ENCODE measurements at places on chromosomes 2 and 18. TPM values are rescaled to one million over a fixed set of nuclear protein-coding genes. Genes with fewer than 3 reads are reported as not detected.

CYB5A gene
- 237 TPM for total RNA-seq

SMAD2 gene
- total RNA-seq = 127 TPM

FBLN7 gene
- total RNA-seq = not detected

VWA3B gene
- total RNA-seq = not detected

SLC38A11 gene
- total RNA-seq = not detected

TMEM178A gene
- 0.13 TPM for total RNA-seq

KLHL30 gene
- 0.50 TPM for total RNA-seq

COPS8 gene
- total RNA-seq = 280 TPM

DTNA gene
- 5.8 TPM for total RNA-seq

LHCGR gene
- total RNA-seq = not detected

DNA sequence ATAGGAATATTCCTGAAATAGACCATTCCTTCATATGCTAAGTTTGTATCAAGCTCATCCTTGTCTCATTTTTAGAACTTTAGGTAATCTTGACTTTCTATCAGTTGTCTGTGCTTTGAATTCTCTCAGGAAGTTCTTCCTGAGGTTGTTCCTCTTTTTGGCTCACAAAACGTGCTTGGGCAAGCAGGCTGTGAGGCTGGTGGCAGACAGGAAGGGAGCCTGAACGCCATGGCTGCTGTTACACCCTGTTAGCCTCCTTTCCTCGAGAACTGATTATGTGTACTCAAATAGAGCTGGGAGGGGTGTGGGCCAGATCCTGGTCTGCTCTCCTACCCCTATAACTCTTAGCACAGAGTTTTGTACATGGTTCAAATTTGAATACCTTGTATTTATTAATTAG, 136.4 kb upstream of the CELF4 start:
- no peak for DNase-seq

- no peak for DNase-seq
Measured at GRCh38 chr2:85063981-85064599, 69.1 kb upstream of the TCF7L1 start.

- no peak for DNase-seq
Measured at GRCh38 chr18:25175558-25176517, 176.1 kb downstream of the ZNF521 start.

DNA sequence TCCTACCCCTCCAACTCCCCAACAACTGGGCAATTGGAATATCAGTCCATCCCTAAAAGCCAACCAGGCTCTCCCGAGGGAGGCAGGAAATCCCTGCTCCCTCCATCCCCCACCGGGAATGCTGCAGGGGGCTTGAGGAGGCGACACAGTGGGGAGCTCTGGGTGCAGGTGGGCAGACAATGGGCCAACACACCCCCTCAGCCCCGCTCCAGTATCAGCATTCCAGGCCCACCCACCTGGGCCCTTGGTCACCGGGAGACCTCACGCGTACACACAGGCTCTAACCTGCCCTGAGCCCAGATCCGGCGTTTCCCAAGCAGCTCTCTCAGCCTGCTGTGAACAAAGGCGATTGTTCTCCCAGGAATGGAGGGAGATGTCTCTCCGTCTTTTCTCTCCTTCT, 37.6 kb upstream of the FZD7 start:
- no peak for DNase-seq

DNA sequence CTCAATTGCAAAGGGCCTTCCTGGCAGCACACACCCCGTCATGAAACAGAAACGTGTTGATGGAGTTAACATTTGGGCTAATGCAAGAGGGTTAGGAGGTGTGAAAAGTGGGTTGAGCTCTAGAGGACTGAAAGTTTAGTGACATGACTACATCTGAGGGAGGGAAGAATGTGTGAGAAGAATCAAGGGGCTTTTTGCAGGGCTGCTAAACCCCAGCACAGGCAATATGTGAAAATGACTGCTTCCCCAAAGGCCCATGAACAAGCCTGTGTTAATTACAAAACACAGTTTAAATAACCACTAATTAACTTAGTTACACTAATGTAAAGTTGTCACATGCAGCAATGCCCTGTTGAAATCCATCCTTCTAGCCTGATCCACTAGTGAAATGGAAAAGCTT, 63.4 kb upstream of the PEX13 start:
- DNase-seq = no peak

DNA sequence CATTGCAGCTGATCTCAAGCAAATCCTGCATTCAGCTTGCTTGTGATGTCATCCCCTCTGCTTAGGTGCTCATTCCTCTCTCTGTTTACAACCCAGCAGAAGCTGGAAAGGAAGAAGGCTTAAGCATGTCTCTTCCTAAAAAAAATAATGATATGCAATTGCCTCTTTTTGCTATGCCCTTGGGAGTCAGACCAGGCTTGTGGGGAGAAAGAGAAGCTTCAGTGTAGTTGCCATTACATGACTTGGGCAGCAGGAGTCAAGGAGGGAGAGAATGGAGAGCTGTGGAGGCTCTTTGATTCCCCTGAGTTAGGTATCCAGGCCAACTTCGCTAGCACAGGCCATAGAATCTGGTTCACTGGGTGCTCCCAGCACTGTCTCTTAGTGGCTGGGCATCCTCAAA, 101.1 kb downstream of the MAPK4 start:
- no peak for DNase-seq

GRCh38 chr2:54810246-54810645, 86.8 kb downstream of the EML6 start:
- no peak for DNase-seq

DNA sequence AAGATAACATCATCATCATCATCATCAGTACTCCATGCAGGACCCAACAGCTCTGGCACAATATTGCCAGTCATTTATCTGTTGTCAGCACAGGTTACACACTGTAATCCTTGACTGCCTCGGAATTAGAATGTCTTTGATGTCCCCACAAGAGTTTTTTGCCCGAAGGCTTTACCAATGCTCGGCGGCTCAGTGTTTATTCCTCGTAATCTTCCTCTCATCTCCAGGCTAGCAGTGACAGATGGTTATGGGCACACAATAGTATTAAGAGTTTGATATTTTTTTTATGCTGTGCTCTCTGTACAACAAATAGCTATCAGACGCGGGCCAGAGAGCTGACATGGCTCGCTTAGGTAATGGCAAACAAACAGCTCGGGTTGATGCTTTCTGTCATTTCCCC, 515.2 kb downstream of the ZEB2 start:
- no peak for DNase-seq

DNA sequence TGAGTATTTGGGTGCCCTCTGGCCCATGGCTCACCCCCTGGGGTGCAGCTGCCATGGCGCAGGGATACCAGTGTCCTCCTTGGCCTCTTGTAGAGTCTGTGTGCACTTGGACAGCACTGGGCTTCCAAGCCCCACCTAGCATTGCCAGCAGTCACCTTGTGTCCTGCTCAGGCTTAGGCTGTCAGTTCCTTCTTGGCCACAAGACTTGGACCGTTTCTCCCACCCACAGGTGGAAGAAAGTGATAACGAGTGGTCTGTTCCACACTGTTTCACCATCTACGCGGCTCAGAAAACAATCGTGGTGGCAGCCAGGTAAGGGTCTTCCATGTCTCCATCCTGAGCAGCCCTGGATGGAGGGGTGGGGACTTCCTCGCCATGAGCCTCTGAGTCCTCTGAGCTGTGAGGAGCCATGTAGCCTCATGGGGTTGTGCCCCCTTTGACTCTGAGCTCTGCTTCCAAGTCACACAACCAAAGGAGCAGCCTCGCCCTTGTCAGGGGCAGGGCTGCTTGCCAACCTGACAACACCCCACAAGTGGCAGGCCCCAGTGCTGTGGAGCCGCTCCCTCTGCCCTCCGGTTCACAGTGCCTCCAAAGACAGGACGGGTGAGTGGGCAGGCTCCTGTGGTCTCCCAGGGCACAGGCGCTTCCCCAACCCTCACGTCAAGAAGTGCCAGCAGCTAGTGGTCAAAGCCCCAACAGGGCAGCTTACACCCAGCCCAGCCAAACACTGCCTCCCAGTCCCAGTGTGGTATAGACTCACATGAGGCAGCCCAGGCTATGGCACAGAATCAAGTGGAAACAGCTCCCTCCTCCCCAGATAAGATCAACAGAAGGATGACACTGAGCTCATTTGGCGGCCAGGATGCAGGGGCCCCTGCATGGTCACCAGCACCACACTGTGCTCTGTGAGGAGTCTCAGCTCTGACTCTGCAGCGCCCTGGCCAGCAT, 18.4 kb downstream of the STK25 start:
- DNase-seq = no peak

- DNase-seq = no peak
Measured at GRCh38 chr2:189336276-189336975, 104.8 kb upstream of the WDR75 start.

- no peak for DNase-seq
Measured at GRCh38 chr2:41949091-41949882, 98.5 kb upstream of the PKDCC start.

DNA sequence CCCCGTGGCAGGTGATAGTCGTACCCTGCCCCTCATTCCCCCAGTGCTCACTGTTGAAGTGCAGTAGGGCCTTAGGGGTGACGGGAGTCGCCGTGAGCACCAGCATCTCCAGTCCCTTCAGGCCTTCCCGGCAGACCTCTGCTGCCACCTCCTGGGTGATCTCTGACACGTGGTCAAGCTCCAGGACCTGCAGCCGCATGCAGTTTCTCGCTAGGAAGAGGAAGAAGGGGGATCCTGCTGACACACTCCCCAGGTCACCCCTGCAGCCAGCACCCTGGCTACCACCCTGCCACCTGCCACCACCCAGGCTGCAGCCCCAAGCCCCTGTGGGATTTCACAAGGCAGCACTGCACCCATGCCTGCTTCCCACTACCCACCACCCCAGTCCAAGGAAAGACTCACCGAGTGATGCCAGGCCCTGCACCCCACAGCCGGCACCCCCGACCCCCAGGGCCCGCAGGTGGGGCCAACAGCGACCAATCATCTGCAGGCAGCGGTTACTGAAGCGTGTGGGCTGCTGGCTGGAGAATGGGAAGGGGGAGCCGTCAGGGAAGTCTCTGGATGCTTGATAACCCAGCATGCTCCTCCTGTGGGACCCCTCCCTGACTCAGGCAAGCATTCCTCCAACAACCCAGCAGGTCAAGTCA, 23.8 kb downstream of the FBXO41 start:
- DNase-seq = peak; percentile 63

DNA sequence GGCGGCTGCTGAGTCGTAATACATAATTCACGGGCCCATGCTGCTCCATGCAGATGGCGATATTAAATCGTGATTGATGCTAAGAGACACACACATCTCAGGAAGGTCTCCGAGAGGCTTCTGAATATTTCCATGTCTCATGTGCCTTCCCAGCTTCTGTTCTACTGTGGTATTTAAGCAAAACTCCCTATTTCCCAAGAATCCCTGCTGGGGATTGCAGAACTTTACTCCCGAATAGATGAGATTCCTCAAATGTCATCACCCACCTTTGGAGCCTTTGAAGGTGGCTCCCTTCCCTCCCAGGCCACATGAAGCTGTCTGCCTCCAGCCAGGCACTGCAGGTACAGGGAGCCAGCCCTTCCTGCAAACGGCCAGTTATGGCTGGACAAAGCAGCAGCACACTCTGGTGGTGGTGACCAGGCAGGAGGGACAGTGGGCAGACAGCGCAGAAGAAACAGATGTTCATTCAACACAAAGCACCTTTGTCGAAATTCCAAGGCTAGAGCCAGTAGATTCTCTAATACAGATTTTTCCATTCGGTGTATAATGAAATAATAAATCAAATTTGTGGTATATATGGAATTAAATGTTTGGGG, 14.1 kb downstream of the NRP2 start:
- DNase-seq = no peak

DNA sequence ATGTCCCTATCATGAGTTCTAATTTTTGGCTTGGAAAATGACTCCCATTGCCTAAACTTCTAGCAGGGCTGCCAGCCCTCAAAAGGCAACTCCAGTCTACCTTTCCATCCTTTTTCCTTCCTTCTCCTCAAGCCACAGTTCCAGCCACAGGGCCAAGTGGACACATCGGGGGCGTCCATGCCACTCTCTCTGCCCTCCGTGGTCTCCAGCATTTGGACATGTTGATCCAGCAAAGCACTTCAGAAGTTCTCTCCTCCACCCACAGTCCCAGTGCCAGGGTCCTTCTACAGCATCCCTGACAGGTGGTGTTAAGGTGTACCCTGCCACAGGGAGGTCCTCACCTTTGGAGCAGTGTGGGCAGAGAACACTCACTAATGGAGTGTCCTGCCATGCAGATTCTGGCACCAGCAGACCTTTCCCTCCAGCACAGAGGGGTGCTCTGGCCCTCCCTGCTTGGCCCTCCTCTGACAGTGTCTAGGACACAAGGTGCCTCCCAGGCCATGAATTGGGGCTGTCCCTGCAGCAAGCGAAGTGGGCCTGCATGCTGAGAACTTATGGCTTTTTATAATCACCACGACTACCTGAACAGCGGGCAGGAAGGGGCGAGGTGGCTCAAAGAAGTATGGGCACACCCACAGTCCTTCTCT, 1.6 kb upstream of the FABP1 start:
- DNase-seq = no peak

DNA sequence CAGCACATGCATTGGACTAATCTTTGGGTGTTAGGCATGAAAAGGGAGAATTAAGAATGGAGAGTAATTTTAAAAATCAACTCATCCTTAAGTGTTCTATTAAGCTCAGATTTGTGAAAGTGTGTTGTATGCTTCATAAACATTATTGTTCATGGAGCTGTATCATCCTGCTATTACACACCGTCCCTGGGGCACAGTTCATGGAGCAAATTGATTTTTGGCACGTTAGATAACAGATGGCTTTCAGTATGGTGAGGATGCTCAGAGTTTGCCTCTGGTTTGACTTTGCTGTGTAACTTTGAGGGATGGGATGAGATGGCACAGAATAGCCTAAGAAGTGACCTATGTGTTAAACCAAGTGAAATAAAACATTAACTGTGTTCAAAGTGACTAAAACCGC, 97.1 kb downstream of the MGAT5 start:
- no peak for DNase-seq

GRCh38 chr2:45836316-45836715, 184.8 kb downstream of the PRKCE start:
- no peak for DNase-seq

DNA sequence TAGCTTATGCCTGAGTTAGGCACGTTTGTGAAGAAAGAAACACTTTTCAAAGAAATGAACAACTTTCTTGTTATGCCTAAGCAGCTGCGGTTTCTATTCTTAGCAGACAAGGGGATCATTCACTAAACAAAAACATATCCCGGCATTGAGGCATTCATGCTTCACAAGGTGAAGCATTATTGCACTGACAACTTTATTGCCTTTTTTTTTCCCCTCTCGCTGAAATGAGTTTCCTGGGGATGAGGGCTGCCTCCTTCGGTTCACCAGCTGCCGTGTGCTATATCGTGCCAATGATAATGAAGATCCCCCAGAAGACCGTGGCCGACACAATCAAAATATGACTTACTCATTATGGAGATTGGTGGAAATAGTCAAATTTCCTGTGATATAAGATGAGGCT, 288.2 kb upstream of the ST6GAL2 start:
- DNase-seq = no peak
